Activated naive CD8-positive, alpha-beta T cell treated with anti-CD3 and anti-CD28 coated beads for 36 hours (primary cell): ENCODE measurements at places on chromosomes 16 and 17.

DNA sequence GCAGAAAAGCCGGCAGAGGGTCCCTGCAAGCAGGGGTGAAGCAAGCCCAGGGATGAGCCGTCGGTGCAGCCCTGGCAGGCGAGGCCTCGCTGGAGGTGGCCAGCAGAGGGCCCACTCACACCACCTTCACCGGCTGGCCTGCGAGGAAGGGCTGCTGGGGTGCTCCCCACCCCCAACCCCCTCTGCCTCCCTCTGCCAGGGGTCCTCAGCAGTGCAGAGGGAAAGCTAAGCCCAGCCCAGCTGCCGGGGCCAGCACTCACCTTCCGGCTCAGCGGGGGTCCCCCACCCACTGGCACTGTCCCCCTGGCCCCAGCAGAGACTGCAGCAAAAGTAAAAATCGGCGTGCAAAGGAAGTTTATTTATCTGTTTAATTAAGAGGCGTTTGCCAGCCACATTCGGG is 113.4 kb downstream of the ENGASE start:
- H3K27me3 ChIP-seq, result peaks cover 88% of the 10 kb centered on the region
- no peak overlapping the region for H3K4me3 ChIP-seq
- H3K4me1 ChIP-seq, result peaks cover 2% of the 10 kb centered on the region
- DNase-seq, result peak; percentile 15

GRCh38 chr16:74053312-74053711 is 243.3 kb upstream of the PSMD7 start:
- H3K27ac ChIP-seq, result no peak overlapping the region
- no peaks in the 10 kb centered on the region for H3K36me3 ChIP-seq
- H3K4me3 ChIP-seq, result no peak overlapping the region
- no peaks in the 10 kb centered on the region for H3K4me1 ChIP-seq
- no peaks in the 10 kb centered on the region for H3K27me3 ChIP-seq

DNA sequence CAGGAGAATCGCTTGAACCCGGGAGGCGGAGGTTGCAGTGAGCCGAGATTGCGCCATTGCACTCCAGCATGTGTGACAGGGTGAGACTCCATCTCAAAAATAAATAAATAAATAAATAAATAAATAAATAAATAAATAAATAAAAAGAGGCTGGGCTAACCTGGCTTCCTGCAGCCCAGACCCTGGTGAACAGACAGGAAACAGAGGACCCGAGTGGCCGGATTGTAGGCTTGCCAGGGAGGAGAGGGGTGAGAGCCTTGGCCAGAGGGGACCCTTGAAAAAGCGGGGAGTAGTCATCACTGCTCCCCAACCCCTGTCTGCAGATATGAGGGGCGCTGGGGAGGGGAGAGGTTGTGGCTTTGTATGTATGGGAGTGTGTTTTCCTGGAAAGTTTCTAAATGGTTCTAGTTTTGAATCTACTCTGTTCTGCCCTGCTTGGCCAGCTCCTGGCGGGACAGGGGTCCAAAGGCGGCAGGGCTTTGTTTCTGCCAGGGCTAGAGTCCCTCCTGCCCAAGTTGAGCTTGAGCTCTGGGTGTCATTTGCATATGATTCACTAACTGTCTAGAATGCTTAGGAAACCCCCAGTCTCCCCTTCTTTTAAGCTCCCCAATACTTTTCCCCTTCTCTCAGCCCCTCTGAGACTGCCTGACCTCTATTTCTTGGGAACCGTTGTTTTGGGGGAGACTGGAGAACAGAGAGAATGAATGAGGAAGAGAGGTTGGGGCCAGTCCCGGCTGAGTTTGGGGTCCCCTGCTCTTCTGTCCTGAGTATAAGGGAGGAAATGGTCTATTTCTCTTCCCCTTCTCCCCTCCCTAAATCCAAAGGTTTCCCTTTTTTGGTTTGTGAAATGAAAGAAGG is 16.4 kb downstream of the RARA start:
- peaks cover 12% of the 10 kb centered on the region for H3K36me3 ChIP-seq
- peak overlapping the region; percentile 73 for H3K4me3 ChIP-seq
- DNase-seq, result peak; percentile 36
- no peaks in the 10 kb centered on the region for H3K27me3 ChIP-seq

DNA sequence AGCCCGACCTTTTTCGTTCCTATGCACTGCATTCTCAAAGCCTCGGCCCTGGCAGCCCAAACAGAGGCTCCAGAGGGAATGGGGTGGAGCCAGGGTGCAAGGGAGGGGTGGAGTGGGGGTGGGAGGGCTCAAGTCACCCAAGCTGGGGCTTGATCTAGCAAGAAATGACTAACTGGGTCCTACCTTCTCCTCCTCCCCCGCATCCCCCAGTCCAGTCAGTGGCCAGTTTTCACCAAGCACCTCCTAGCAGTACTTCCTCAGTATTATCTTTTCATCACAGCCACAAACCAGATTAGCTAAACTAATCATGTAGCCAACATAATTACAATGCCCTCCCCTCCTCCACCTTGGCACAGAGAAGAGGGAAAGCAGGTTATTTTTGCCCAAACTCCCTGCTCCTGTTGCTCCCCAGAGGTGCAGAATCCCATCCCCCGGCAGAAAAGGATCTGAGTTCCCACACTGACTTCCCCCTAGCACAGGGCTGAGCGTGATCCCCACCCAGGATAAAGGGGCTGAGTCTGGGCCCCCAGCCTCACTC is 2.2 kb downstream of the JUP start:
- no peak for DNase-seq
- H3K27ac ChIP-seq, result no peak overlapping the region
- H3K27me3 ChIP-seq, result peaks cover 35% of the 10 kb centered on the region

DNA sequence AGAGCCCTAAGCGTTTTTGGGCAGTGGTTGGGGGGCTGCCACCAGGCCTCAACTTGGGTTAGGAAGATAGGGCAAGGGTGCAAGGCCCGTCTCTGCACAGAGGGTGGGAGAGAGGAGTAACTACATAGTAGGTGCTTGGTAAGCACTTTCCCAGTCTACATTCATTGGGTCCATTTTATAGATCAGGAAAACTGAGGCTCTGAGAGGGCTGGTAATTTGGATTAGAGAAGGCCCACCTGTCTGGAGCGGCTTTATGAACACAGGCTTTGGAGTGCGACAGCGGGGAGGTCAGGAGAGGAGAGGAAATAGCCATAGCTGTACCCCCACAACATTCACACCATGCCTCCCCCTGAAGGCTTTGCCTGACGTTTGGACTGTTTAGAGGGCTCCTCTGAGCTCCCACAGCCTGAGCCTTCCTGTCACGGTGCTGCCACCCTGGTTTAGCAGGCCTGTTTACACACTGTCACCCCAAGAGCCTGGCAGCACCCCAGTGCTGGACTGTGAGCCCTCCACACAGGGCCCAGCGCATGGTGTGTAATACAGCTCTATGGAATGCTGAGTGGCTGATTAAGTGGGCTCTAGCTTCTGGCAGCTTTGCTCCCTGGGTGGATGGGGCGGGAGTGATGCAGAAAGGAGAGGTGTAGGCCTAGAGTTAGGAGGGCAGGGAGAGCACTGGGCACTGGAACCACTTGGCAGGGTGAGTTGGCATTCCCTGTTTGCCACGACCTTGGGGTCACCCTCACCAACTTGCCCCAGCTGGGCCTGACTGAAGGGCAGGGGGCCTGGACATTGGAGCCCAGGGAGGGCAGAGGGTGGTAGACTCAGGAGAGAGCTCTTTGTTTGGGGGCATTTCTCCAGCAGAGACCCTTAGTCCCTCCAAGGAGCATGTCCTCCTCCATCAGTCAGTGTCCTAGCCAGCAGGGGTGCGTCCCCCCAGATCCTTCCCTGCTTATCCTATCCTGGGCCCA is 73.7 kb downstream of the RAI1 start:
- H3K4me1 ChIP-seq, result peaks cover 66% of the 10 kb centered on the region
- DNase-seq, result no peak
- H3K27me3 ChIP-seq, result no peaks in the 10 kb centered on the region

DNA sequence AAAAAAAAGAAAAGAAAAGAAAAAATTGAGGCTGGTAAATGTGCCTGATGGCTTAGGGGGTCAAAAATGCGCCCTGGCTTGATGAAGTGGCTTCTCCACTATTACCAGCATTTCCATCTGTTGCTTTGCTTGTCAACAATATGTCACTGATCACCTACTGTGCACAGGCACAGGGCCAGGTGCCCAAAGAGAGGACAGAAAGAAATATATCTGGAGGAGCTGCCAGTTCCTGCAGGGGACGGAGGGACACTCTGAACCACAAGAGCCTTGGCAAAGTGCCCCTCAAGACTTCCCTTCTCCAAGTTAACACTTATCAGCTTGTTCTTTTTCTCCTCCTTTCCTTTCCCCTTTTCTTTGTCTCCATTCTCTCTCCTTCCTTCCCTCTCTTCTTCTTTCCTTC is 34.7 kb downstream of the GINS3 start:
- peaks cover 19% of the 10 kb centered on the region for H3K4me1 ChIP-seq
- H3K4me3 ChIP-seq, result no peak overlapping the region
- no peak for DNase-seq
- H3K36me3 ChIP-seq, result no peaks in the 10 kb centered on the region

DNA sequence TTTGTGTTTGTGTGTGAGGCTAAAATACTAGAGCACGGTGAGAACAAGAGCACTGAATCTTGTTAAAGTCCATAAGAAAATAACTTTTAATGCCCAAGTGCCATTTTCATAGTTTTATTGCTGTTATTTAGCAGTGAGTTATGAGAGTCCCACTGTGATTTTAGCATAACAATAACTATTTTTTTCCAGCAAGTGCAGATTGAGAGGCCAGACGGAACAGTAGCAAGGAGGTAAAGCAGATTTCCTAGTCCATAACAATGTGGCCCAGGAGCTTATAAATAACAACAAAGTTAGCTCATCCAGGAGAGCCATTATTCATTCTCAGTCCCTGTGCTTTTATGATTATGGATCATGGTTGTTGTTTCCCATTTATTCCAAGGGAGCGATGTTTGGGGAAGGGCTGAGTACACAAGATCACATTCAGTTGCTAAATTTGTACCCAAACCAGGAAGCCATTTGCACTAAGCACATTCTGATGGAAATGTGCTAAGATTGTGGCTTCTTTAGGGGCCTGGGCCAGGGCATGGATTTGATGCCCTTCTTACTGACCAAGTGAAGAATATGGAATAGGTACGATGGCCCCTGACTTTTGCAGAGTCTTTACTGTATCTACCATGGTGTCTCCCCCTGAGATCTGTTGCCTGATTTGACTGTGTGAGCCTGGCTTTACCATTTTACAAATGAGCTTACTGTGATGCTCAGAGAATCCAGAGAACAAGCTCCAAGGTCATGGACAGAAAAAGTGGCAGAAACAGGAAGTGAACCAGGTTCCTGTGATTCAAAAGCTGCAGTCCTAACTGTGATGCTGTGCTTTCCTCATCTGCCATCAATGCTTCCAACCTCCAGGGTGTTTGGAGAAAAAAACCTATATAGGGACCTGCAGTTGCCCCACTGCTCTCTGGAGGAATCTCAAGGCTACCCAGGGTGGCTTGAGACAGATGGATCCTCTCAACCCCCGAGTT is 204.7 kb upstream of the HSBP1 start:
- H3K27ac ChIP-seq, result no peak overlapping the region
- H3K4me3 ChIP-seq, result no peak overlapping the region
- no peaks in the 10 kb centered on the region for H3K4me1 ChIP-seq
- no peaks in the 10 kb centered on the region for H3K36me3 ChIP-seq
- DNase-seq, result no peak
- H3K27me3 ChIP-seq, result peaks cover 3% of the 10 kb centered on the region

GRCh38 chr16:54568906-54569807 is 282.6 kb upstream of the IRX3 start:
- no peak overlapping the region for H3K27ac ChIP-seq
- no peaks in the 10 kb centered on the region for H3K27me3 ChIP-seq
- H3K4me3 ChIP-seq, result no peak overlapping the region
- no peak for DNase-seq
- H3K4me1 ChIP-seq, result no peaks in the 10 kb centered on the region

- H3K27me3 ChIP-seq, result no peaks in the 10 kb centered on the region
- no peak for DNase-seq
- no peak overlapping the region for H3K27ac ChIP-seq
- H3K4me3 ChIP-seq, result no peak overlapping the region
- peaks cover 13% of the 10 kb centered on the region for H3K36me3 ChIP-seq
- peaks cover 13% of the 10 kb centered on the region for H3K4me1 ChIP-seq
Measured at GRCh38 chr17:77487677-77488530, 347.1 kb downstream of the SEC14L1 start.

DNA sequence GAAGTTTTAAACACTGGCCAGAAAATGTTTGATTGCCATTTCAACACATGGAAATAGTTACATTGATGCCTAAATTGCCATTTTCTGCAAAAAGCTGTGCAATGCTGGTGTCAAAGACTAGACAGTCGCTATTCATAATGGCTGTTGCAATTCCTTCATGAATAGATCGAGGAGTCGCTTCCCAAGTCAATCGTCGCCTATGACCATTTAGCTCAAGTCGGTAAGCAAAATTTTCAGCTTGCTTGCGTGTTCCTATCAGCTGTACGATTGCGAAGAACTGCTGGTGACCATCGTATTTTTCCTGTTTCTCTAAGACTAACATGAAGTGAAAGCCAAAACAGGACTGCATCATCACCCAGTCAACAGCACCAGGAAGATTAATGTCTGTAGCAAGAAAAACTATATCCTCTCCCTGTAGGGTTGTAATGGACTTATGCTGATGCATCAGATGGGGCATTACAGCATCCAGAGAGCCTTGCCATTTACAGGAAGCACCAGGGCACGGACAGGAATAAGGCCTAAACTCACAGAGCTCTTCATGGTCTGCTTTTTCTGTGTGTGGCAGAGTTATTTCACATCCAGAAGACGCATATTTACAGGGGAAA is 23.6 kb downstream of the SIAH1 start:
- peaks cover 35% of the 10 kb centered on the region for H3K4me1 ChIP-seq
- H3K27me3 ChIP-seq, result no peaks in the 10 kb centered on the region
- H3K4me3 ChIP-seq, result no peak overlapping the region
- H3K36me3 ChIP-seq, result peaks cover 2% of the 10 kb centered on the region
- H3K27ac ChIP-seq, result no peak overlapping the region

DNA sequence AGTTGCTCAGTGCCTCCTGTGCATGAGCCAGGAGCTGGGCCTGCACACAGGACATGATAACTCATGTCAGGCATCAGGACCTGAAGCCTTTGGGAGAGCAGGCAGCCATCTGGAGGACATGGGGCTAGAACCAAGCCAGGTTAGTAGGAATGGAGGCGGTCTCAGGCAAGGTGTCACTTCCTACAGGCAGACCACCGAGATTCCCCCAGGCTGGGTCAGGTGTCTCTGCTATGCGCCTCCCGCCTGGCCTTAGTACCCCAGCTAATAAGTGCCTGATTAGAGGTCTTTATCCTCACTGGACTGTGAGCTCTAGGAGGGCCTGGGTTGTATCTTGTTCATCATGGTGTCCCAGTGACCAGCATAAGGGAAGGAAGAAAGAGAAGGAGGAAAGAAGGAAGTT is 15.6 kb downstream of the SAMD14 start:
- H3K27me3 ChIP-seq, result peaks cover 38% of the 10 kb centered on the region
- peaks cover 10% of the 10 kb centered on the region for H3K4me1 ChIP-seq
- H3K36me3 ChIP-seq, result no peaks in the 10 kb centered on the region
